ENCODE measurements at places on chromosomes 16 and 17. TPM values are rescaled to one million over a fixed set of nuclear protein-coding genes. Genes with fewer than 3 reads are reported as not detected.
A peak's percentile ranks its signal among the peaks of the same experiment; 100 is the strongest.

DNA sequence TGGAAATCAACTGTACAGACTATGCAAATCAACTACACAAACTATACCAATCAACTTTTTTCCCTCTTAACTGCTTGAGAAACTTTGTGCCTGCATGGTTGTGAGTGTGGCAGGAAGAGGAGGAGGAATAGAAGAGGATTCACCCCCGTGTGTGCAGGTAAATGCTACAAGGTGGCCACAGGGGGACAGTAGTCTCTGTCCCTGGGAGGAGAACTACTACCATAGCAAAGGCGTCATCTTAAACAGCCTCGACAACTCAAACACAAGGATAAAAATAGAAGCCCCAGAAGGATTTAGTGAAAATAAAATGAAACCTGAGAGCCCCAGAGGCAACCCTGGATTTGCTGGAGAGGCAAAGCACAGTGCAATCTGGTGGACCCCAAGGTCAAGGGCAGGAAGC is 199.5 kb upstream of the DYNLRB2 start:
- DNase-seq, result no peak

DNA sequence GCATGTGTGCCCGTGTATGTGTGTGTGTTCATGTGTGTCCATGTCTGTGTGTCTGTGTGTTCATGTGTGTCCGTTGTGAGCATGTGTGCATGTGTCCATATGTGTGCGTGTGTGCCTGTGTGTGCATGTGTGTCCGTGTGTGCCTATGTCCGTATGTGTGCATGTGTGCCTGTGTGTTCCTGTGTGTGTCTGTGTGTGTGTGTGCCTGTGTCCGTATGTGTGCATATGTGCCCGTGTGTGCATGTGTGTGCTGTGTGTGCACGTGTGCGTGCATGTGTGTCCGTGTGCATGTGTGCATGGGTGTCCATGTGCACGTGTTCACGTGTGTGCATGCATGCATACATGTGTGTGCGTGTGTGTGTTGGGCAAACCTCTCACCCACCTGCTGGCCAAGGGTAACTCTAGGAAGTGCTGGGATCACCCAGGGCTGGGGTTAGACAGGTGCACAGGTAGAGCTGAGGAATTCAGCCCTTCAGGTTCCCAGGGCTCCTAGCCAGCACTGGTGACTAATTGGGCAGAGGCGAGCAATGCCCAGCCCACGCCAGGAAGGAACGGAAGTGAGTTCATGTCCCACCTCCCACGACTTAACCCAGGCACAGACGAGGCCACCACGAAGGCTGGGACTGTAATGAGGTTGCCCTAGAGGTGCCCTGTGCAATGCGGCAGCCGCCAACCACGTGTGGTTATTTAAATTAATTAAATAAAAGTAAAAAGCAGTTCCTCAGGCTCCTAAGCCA is 8.2 kb upstream of the CSNK1D start:
- DNase-seq, result peak; percentile 56

GRCh38 chr17:12402963-12403622 is 262.6 kb upstream of the MYOCD start:
- peak; percentile 25 for DNase-seq

- DNase-seq, result peak; percentile 51
These were observed 941 bp upstream of the MRPS34 start for GRCh38 chr16:1773703-1774447.

GRCh38 chr17:39238311-39238972 is 12.7 kb upstream of the STAC2 start:
- peak; percentile 82 for DNase-seq

DNA sequence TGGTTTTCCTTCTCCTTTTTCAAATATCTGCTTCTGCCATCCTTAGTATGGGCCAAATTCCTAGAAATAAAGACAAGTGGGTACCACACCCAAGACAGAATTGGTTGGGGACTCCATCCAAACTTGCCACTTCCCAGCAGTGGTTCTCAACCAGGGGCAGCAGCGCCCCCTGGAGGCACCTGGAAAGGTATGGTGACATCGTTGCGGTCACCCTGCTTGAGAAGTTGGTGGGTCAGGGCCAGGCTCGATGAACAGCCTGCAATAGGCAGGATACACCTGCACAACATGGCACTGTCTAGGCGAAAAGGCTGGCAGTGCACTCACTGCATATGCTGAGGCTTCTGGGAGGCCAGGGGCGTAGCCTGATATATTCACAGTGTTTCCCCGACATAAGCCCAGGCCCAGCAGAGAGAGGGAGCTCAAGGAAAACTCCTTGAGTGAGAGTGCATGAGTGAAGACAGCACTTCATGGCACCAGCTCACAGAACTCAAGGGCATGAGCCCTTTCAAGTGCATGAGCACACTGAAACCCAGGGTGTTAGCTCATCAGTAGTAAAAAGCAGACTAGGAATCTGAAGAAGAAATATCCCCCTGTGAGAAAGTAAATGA is 57.7 kb downstream of the CMC2 start:
- no peak for DNase-seq

GRCh38 chr17:35969558-35970380 is 11.5 kb downstream of the CCL16 start:
- peak; percentile 69 for DNase-seq

GRCh38 chr17:29212681-29213121 is 32.5 kb upstream of the MYO18A start:
- no peak for DNase-seq

DNA sequence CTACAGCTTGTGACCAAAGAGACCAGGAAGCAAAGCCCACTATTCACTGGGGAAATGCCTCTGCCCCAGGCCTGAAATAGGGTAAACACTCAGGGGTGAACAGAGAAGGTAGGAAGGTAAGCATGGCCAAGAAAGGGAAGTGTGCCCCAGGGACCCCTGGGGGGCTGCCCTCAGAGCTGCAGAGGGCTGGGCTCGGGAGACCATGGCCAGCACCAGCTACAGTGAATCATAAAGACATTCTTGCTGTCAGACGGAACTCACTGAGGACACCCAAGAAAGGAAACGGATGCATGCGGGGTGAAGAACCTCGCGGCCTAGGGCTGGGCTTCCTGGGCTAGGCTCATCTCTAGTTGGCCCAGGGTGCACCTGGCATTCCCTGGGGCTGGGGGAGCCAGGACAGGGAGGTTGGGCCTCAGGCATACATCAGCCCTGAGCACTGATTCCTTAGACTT is 9.6 kb downstream of the HIC1 start:
- DNase-seq, result no peak

GRCh38 chr17:48241131-48241591 is 133.6 kb downstream of the SNX11 start:
- peak; percentile 95 for DNase-seq

Gene CACNG1
- total RNA-seq, result not detected

Gene OR1A1
- total RNA-seq, result not detected

Gene STX1B
- 4.1 TPM for total RNA-seq

Gene CD300C
- not detected for total RNA-seq

Gene DRC3
- total RNA-seq, result 1.1 TPM
